ENCODE measurements at places on chromosomes 6 and 20.

- DNase-seq: no peak
Measured at GRCh38 chr6:25309886-25310285, 30.7 kb downstream of the CARMIL1 start.

DNA sequence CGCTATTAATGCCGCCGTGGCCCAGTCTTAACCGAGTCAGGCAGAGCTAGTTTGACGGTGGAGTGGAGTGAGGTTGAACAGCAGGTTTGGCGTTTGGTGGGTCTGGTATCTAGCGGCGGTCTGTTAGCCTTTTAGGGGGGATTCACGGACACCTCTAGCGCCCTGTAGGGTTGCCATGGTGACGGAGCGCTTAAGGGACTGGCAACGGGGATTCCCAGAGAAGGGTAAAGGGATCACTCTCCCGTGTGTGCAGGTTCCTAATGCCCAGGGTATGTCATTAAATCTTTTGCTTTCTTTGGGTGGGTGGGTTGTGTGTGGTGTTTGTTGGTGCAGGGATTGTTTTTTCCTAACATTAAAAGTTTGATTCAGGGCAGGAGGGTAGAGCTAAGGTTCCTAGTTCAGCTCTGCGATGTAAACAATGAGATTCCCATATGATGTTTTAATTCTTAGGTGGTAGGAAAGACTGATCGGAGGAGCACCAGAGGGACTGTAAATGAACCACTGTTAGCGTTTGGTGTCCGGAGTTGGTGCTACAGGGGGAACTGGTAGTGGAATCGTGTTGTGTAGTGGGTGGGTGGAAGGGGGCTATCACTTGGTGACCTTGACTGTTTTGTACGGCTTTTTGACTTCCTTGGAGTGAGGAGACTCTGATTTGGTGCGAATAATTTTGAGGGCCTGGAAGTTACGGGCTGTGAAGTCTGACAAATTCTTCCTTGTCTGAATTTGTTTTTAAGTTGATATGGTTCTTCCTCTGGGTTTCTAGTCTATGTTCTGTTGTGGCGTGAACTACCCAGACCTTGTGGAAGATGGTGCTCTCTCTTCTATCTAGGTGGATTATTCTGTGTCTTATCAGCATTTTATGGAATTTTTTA lies 5.0 kb downstream of the BRD2 start:
- peak; percentile 51 for DNase-seq

DNA sequence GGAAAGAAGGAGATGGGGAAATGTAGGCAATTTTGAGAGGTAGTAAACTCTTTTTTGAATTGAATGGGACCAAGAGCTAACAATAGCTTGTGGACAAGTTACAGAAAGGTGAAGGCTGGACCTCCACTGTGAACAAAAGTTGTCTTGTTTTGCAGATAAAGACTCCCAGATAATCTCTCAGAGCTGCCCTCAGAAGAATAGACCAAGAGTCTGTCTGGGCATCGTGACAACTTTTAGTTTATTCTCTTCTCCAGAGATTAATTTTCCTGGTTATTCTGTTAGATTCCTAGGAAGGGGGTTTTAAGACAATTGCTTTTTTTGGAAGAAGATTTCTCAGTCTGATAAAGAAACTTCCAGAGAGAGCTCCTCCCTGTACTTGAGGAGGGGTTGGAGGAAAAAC lies 161.9 kb downstream of the COL19A1 start:
- no peak for DNase-seq

- no peak for DNase-seq
Measured at GRCh38 chr6:20687494-20687893, 153.2 kb downstream of the CDKAL1 start.

GRCh38 chr6:20112241-20112640 lies 100.0 kb downstream of the MBOAT1 start:
- DNase-seq: no peak
